Stimulated activated CD4-positive, alpha-beta T cell treated with anti-CD3 and anti-CD28 coated beads, Interleukin-15, amount 100 ng/mL, for 24 hours (primary cell): ENCODE measurements at places on chromosomes 5 and 9.

DNA sequence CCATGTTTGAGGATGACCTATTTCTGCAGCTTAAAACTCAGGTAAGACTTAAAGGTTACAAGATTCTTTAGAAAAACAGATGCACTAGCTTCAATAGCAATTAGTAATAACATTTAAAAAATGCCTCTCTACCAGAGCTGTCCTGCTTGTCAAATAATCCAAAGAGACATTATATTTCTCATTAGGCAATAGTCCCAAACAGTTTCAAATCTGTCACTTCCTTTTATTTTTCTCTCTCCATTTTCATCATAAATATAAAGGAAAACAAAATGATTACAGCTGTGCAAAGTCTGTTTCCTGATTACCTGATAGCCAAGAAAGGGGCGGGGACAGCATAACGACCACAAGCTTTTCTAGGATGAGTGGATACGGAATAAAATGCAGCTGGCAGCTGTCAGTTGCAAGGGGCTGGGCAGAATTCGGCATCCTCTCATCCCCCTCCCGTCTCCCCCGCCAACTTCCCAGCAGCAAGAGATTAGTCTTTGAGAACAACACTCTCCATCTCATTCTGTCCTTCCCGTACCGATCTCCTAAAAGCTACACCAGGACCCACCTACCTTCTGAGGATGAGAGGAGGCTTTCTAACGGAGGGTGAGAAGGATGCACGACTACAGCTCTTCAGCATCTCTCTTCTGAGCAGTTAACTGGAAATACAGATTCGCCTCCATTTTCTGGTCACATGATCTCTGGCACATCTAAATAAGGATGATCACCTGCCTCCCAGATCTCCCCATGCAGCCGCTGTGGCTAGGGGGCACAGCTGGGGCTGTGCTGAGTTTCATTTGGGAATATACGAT, 72.5 kb upstream of the PCA3 start:
- DNase-seq, result no peak

- DNase-seq, result no peak
Measured at GRCh38 chr5:136276946-136277345, 84.0 kb upstream of the SMIM32 start.

DNA sequence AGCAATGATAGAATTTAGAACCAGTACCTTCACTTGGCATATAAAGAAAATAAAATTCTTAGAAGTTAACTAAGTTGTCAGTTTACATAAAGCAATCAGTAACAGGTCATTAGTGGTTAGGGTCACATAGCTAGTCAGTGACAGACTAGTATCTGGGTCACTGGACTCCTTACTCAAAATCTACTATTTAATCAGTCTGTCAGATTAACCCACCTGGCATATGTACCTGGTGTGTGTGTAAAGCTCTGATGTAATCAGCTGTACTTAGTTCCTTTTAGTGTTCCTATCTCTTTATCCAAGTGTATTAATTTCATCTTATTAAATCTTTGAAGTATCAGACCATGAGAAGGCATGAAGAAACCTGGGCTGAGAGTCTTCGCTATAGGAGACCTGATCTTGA, 7.3 kb downstream of the CEP78 start:
- no peak for DNase-seq

DNA sequence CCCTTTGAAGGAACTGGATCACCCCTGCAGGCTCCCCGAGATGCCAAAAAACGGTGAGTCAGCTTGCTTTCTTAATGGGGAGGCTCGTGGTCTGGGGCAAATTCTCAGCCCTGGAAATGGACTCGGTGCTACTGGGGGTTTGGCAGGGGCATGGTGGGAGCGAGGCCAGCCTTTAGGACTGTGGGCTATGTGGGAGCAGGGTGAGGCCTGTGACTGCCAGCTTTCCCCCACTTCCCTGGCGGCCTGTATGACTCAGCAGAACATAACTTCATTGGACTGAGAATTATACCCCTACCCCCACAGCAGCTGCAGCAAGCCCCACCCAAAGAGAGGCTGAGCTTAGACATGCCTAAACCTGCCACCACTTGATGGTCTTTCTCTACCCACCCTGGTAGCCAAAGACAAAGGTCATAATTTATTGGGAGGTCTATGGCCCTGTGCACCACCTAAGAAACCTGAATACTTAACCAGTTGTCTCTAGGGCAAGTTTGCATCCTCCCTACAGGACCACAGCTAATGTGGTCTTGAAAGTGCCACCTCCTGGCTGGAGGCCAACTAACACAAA, 325.3 kb downstream of the TLE1 start:
- DNase-seq, result no peak

GRCh38 chr5:115452536-115453235, 91.9 kb downstream of the FEM1C start:
- no peak for DNase-seq

DNA sequence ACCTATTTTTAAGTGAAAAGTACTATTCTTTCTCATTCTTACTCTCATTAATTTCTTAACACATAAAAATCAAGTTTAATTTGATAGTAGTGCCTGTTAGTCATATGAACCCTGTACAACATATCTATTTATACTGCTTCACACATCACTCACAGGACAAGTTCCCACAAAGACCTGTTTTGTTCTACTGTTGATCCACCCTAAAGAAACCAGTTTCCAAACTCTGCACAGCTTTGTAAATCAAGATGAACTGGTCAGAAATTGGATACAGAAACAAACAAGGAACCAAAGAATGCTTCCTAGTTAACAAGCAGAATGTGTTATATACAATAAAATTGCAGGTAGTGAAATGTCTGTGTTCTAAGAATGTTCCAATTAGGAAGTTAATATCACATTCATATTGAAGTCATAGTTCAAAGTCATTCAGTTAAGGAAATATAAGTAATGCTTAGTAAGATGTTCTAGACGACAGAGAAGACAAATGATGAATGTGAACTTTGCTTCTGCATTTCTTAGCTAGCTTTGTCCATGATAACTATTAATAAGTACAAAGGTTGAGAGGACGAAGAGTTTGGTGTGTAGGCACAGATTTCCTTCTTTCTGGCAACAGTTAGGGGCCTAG, 33.4 kb downstream of the C9orf85 start:
- no peak for DNase-seq

GRCh38 chr5:149881874-149882273, 62.7 kb downstream of the PDE6A start:
- DNase-seq, result no peak

DNA sequence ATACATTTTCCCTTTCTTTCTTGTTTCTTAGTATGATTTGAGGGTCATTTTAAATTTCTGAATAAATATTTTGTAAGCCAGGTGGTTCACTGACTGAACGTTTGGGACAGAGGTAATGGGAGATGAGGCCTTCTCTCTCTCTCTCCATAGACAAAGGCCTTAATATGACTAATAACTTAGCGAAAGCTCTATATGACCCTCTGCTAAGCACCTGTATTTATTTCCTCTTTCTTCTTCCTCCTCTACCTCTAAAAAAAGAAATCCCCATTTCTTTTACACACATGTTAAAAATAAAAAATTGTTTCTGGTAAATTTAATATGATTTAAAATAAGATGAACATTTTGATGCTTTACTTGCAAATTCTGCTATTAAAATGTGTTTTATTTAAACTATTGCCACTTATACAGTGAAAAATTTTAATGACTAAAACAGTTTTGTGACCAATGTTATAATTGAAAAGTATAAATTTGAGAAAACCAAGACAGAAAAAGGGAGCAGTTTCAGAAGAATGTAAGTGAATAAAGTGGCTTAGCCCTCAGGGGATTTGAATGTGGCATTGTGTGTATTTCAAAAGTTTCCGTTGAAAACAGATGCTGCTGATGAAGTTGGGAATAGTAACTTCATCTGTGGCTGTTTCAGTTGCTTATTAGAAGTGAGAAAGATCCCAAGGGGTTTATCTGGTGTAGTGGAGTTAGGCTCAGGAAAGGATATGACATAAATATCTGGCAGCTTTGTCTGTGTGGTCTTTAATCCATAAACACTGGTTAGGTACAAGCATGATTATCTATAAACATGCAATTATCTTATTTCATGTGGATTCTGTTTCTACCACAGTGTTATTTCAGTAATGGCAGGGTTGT, 128.6 kb upstream of the GRHPR start:
- no peak for DNase-seq

GRCh38 chr9:110143950-110144545, 63.9 kb downstream of the C9orf152 start:
- DNase-seq, result peak; percentile 47
